ENCODE measurements at places on chromosomes 4 and X.

DNA sequence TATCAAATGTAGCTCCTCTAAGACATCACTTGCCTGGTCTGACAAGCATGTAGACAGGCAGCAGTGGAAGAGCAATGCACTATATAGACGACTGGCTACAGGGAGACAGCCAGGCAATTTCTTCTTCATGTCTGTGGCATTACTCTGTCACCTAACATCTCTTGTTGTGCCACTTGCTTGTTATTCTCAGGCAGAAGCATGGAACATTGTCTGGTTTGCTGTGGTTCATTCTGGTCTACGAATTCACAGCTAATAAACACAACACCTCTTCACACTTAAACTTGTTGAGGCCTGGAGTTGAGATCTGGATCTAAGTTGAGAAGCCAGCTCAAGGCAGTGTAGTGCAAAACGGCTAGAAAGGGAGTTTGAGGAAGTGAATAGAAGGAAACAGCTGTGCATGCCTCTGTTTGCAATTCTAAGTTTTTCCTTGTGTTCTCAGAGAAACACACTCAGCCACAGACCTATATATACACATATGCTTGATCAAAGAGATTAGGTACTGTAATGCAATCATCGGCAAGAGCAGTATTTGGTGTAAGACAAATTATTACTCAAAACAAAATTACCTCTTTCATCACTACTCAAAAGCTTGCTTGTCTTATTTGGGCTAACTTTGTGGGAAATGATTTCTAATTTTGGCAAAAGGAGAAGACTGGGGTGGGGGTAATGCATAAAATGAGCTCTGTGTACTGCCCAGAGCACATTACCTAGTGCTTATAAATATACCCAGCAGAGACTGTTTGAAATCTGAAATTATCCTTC, 243.8 kb downstream of the PPP3CA start:
- DNase-seq, result no peak

DNA sequence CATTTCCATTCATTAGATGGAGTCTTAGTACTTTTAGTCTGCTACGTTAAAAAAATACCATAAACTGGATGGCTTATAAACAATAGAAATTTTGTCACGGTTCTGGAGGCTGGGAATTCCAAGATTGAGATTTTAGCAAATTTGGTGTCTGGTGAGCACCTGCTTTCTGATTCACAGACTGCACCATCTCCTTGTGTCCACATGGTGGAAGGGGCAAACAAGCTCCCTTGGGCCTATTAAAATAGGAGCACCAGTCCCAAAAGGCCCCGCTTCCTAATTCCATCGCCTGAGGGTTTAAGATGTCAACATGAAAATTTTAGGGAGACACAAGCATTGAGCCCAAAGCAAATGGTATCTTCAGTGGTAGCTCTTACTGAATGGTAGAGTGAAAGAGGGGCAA, 120.5 kb upstream of the MAP9 start:
- no peak for DNase-seq

GRCh38 chr4:142663828-142664227, 182.3 kb downstream of the INPP4B start:
- DNase-seq, result no peak

GRCh38 chr4:169341490-169341889, 70.7 kb upstream of the SH3RF1 start:
- no peak for DNase-seq

DNA sequence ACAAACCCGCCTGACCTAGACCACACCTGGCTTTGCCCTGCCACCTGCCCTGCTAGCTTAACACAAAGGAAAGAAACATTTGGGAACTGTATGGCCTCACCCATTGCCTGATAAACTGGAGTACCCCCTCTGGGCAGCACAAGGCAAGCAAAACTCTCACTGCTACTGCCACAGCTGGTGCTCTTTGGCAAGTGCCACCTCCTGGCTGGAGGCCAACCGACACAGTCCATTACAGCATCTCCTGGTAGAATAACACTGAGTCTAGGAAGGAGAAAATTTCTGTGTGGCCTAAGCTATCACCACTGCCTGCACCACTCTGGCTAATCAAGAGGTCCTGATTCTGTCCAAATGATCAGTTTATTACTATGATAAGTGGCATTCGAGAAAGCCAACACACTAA, 18.9 kb upstream of the SPANXN3 start:
- DNase-seq, result no peak

Measured in activated gamma-delta T cell treated with Interleukin-2 at 50 U/mL for 16 hours (primary cell).